ENCODE measurements at places on chromosomes 5 and 9.

DNA sequence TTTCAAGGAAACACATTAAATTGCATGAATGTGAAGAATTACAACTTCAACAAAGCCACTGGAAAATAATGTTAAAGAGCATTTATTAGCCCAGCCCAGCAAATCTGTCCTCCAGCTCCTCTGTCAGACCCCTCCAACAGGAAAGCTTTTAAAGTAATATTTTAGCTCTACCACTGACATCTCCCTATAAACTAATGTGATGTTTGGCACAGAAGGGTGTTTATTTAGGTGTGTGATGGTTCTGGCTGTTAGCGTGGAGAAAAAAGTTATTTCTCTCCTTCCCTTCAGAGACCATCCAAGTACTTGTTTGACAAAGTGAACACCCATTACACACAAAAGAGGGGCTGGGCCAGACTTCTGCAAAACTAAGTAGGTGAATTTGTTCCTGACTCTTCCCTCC, 111.9 kb upstream of the TARS1 start:
- no peak for DNase-seq

GRCh38 chr5:173355561-173355960, 27.3 kb upstream of the STC2 start:
- no peak for DNase-seq

GRCh38 chr5:17992291-17992690, 358.0 kb downstream of the TAF11L14 start:
- DNase-seq: no peak

- DNase-seq: no peak
Observed at GRCh38 chr9:94952565-94953373, 226.3 kb downstream of the AOPEP start.

DNA sequence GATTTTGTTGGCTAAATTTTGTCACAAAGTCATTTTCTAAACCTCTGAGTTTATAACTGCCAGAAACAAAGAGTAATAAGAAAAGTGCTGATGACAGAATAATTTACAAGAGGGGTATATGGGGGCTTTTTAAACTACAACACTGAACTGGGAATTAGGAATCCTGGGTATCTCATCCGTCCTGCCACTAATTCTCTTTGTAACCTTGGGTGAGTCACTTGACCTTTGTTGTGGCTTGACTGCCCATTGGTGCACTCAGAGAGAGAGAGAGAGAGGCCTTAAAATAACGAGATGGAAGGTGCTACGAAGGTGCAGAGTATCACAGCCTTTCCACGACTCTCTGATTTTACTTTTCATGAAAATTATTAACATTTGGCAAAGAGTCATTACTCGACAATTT, 130.3 kb upstream of the CNTLN start:
- DNase-seq: no peak

GRCh38 chr5:142845954-142846398, 75.8 kb downstream of the ARHGAP26 start:
- no peak for DNase-seq

- DNase-seq: no peak
Observed at GRCh38 chr9:124116683-124117363, 105.3 kb downstream of the LHX2 start.

DNA sequence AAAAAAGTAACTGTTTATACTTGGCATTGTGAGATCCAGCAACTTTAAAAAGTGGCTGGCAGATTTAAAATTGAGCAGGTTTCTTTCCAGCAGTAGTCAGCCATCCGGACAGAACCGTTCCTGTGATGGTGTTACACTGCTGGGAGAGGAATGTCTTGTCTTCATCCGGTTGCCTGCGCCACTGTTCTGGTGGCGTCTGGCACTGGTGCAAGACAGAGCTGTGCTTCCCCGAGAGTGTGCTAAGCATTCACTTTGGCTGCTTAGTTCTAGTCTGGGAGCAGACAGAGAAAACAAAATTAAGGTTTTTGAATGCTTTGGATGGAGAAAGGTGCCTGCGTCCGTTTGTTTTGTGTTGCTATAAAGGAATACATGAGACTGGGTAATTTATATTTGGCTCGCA, 35.5 kb upstream of the CREBRF start:
- no peak for DNase-seq

- no peak for DNase-seq
Observed at GRCh38 chr5:137696481-137696880, 39.4 kb downstream of the KLHL3 start.

DNA sequence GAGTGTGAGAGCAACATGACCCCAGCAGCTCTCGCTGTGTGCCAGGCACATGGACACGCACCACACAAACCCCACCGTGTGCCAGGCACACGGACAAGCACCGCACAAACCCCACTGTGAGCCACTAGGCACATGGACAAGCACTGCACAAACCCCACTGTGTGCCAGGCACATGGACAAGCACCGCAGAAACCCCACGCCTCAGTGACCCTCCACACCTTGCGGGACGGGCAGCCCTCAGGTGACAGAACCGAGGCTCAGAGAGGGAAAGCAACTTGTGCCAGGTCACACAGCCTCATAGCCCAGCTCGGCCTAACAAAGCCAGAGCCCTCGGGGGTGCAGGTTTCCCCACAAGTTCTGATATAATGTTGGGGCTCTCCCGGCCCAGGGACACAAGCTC, 2.0 kb upstream of the GPSM1 start:
- DNase-seq: no peak

GRCh38 chr5:61186634-61187033, 24.4 kb upstream of the SMIM15 start:
- DNase-seq: no peak

Data from epithelial cell of prostate (primary cell).